ENCODE measurements at places on chromosomes 2 and 18.
A peak's percentile ranks its signal among the peaks of the same experiment; 100 is the strongest.

- DNase-seq: no peak
Measured at GRCh38 chr2:127048618-127048935, 58.4 kb downstream of the BIN1 start.

- peak; percentile 57 for DNase-seq
Measured at GRCh38 chr2:217890445-217890844, 112.3 kb downstream of the TNS1 start.

DNA sequence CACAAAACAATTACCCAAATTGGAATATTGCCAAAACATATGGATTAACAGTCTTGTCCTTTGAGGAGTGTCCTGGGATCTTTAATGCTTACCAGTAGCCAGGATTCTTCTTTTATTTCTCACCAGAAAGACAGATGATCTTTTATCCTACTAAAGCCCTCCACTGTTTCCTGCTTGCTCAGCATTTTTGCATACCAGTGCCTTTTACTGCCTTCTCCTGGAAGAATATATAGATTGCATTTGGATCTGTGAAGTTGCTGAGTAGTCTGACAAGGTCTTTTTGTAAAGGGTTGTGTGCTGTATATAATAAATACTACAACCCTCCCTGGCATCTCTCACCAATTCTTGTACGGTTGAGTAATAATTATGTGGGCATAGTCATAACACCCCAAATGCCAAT is 652.2 kb downstream of the LRRTM4 start:
- DNase-seq: no peak

DNA sequence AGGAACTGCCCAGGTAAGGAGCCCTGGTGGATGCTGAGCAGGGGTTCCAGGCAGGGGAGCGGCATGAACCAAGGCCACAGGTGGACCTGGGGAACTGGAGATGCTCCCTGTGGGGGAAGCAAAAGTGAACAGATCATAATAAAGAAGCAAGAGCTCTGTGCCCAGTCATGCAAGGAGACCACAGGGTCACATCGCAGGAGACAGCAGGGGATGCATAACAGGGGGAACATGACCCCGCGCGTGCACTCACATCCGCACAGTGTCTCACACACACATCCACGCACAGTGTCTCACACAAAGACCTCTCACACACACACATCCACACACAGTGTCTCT is 473.3 kb upstream of the HS6ST1 start:
- no peak for DNase-seq

DNA sequence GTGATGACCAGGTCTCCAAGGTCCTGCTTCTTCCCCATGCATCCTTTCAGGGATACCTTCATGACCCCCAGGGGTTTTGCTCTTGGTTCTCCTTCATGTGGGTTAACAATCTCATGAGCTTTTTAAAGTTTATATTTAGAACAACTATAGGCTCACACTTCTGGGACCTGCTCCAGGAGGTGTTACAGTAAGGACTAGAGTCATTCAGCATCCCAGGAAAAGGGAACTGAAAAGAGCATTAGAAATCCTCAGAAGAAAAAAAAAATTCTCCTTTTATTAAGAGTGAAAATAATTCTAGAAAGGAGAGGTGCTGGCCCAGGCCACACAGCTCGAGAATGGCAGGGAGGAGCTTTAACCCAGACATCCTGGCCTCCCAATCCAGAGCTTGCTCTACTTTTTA is 66.5 kb downstream of the SETBP1 start:
- no peak for DNase-seq

DNA sequence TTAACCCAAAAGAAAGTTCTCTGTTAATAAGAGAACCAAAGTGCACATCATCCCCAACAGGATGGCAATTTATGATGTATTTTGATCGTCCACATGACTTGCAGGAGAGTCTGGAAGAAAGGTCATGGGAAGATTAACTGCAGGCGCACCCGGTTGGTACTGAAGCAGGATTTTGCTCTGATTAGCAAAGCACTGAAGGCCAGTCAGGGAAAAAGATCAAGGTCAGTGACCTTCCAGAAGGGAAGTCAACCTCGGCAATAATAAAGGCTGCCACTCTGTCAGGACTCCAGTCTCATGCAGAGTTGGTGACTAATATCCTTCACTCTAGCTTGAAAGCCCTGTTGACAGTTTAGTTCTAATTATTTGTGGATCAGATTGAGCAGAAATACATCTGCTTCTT is 432.7 kb upstream of the RAB12 start:
- peak; percentile 69 for DNase-seq

DNA sequence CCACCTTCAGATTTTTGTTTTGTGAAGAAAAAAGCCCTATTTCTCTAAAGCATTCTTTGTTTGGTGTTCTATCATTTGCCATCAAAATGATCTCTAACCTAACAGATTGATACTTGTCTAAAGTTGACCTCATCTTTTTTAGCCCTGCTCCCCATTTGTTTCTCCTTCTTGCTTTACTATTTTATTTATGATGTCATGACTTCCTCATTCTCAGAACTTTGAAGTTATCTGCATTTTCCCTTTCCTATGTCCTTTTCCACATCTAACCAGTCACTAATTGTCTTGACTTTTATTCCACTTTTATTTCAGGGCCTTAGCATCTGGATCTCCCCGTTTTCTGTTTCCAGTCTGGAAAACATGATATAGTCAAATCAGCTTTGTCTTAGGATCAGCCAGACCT is 8.3 kb downstream of the RAPGEF4 start:
- no peak for DNase-seq

GRCh38 chr2:237178396-237178795 is 92.7 kb downstream of the COPS8 start:
- no peak for DNase-seq

DNA sequence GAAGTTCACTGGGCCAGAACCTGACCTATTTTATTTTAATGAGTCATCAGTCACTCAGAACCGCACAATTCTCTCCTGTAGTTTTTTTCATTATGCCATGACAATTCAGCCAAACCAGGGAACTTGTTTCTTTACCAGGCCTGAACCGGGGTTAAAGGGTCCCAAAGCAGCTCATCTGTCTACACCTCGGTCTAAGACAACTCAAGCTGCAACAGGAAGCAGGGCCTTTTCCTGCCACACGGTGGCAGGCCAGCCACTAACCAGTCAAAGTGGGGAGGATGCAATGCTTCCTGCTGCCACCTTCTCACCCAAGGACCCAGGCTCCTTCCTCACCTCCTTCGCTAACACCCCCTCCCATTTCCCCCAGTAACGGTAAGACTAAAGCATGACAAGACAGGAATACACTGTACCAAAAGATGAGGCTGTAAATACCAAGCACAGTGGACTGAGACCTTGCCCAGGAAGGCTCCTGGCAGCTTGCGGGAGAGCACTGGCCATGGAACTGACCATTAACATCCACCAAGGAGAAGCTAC is 56.7 kb upstream of the ACKR3 start:
- peak; percentile 74 for DNase-seq

- DNase-seq: no peak
Measured at GRCh38 chr2:105357122-105357521, 19.8 kb downstream of the C2orf49 start.

DNA sequence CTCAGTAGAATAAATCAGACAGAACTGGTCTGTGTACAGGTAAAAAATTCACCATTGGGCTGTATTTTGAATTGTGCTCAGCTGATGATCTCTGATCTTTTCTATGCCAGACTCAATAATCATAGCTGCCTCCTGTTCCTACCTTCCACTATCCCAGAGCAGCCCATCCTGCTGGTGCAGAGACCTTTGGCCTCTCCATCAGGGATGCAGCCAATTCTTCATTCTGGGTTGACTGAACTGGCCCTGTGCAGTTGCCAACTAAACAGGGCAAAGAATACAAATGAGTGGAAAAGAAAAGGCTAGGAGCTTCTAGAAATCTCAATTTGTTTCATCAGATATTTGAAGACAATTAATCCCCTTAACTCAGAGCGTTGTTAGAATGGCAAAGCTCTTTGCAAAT is 1781.3 kb upstream of the CELF4 start:
- no peak for DNase-seq

DNA sequence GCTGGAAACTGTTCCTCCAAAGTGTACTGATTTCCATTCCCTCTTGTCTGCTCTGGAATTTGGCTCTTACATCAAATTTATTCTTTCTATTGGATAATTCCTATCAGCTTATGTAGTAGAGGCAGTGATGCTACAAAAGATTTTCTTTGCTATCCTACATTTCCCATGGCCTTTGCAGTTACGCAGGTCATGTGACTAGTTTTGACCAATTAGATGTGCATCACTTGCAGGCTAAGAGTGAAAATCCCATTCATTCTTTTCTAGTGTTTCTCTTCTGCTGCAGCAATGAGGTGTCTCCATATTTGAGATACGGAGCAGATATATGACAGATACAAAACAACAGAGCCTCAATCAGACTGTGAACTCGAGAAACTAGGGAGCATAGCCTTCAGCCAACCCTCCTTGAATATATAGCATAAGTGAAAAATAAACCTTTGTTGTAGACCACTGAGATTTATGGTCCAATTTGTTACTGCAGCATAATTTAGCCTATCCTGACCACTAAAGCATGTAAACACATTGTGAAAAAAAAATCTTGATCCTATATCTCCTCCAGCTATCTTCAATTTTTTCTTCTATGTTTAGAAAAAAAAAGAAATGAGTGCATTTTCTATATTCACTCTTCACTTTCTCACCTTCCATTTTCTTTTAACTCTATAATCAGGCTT is 102.0 kb downstream of the HNMT start:
- no peak for DNase-seq

- no peak for DNase-seq
Measured at GRCh38 chr2:9944330-9944758, 7.1 kb upstream of the GRHL1 start.

Measured in renal cortical epithelial cell (primary cell).